Skeletal muscle cell (primary cell): ENCODE measurements at places on chromosomes 2 and 18.

DNA sequence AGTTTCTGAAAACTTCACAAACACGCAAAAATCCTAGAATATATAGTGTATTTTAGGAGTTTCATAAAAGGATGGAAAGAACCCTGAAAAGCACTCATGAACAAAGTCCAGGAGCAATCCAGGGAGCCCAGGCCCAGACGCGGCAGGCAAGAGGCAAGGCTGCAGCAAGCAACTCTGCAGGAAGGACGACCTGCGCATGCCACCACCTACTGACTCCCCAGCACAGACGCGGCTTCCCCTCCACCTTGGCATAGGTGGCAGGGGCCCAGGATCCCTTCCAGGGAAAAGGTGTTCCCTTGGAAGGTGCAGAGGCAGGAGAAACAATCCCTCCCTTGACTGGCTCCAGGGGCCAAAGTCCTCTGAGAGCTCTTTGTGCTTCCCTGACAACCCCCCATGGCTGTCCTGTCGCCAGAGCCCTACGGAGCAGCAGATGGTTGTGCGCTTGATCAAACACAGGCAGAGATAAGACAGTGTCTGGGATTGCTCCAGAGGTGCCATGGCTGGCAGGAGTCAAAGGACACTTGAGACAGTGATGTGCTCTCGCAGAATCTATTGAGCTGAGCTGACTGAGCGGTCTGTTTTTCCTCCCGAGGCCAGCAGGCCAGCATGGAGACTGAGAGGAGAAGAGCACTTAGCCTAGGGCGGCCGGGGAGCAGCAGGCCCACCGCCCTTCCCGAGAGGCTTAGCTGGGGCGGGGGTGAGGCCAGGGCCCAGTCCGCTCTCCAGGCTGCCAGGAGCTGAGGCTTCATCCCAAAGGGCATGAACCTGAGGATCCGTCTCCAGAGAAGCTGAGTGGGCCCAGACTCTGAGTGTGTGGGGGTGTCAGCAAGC is 10.8 kb upstream of the AMER3 start:
- no peak for DNase-seq

GRCh38 chr18:59961070-59961469 is 61.3 kb downstream of the PMAIP1 start:
- DNase-seq = no peak

DNA sequence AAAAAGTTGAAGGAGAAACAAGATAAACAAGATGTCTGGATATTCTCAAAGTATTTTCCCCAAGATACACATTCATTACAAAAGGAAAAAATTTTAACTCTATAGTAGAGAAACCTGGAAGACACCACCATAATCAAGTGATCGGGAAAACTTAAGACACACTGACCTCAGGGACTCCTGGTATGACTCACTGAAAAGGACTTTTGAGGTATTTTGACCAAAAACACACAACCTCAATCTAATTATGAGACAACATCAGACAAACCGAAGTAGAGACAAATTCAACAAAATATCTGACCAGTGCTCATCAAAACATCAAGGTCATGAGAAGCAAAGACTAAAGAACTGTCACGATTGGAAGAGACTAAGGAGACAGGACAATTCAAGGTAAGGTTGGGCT is 34.7 kb downstream of the LPIN2 start:
- no peak for DNase-seq

DNA sequence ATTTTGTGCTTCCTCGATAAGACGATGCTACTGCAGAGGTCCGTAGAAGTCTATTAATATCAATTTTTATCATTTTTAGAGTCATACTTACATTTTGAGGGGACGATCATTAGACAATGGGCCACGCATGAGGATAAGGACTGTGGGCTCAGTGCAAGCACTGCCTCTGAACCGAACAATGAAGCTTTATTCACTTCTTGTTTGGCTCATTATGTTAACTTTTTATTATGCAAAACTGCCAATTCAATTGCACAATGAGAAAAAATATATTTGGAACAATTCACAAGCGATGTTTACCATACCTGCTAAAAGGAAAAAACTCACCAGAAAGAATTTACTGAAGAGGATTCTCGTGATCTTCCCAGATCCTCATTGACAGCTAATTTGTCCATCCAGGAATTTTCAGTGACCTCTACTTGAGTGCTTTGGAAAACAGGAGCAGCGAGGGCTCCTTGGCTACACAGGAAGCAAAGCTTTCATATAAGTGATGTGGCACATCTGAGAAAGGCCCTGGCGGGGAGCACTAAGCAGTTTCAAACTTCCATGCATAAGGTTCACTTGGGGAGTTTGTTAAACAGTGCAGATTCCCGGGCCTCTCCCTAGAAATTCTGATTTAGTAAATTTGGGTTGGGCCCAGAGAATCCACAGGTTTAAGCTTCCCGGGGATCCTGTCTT is 13.3 kb upstream of the CAPN13 start:
- DNase-seq = no peak

DNA sequence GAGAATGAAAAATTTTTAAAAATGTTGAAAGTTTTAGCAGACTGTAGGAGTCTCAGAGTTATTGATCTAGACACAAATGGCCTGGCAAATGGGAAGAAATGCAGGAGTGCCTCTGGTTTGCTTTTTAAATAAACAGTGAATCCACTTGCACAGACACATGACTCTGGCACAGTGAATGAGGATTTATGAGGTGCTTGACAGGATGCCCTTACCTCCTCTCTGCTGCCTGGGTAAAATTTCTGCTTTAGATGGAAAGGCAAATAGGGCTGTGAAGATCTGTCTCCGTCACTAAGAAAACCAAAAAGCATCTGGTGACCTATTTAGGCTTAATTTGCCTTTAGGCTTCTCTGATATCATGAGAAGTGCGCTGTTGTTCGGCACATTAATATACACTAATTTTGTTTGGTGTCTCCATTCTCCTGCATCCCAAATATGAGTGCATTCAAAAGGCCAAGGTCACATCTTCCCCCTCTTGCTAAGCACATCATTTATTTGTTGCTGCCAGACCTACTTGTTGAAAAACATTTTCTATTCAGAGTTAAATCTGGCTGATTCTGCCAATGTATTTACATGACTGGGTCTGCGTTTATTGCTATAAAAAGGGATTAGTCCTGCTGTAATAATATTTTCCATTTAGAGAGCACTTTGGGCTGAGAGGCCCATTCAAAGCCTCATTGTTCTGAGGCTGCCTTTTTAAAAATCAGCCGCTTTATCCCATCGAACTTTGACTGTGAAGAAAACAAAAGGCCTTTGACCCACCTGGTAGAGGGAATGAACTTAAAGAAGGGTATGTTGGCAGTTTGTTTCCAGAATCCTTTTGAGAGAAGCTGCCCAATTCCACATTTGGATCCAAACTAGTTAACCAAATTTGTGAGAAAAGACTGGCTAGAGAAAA is 94.9 kb downstream of the RNF152 start:
- DNase-seq = no peak

GRCh38 chr2:214542295-214542694 is 131.4 kb downstream of the VWC2L start:
- peak; percentile 7 for DNase-seq
